ENCODE measurements at places on chromosomes 1 and 21.
A peak's percentile ranks its signal among the peaks of the same experiment; 100 is the strongest.

GRCh38 chr21:42330380-42331371 lies 15.5 kb upstream of the TFF3 start:
- DNase-seq, result peak; percentile 19

DNA sequence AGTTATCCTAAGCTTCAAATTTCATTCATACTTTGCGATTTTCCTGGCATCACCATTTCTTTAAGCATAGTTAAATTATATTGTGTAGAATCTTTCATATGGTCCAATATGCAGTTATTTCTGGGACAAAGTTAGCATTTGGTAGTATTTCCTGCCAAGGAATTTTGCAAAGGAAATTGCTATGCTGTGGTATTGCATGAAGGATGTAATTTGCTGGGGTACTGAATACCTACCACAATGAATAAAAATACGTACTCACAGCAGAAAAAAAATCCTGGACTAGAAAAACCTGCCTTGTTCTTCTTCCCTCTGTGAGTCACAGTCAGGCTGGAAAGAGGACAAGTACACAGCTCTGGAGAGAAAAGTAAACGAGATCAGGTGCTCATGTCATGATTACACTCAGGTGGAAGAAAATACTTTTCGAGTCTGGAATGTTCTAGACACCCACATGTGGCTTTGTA lies 241.2 kb downstream of the PTBP2 start:
- DNase-seq, result no peak

DNA sequence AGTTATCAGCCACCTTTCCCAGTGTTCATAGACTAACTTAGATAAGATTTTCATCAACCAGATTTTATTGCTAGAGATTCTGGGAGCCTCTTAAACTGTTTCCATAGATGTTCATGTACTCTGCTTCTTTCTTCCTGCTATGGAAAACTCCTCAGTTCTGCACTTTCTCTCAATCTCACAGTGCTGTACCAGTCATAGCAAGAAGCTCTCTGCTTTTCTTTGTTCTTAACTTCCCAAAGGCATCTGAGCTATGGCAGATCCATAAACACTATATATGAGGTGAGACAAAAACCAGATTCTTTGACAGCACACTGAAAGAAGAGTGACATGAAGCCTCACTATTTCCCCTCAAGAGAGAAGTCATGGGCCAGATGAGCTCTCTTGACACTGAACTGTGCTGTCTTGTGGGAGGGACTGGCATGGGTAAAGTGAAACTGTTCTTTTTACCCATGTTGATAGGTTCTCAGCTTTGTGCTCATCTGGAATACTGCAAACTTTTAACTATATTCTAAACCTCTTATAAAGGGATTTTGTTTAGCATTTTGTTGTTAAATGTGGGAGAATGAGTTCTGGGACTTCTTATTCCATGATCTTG lies 64.2 kb upstream of the LYPLAL1 start:
- no peak for DNase-seq

DNA sequence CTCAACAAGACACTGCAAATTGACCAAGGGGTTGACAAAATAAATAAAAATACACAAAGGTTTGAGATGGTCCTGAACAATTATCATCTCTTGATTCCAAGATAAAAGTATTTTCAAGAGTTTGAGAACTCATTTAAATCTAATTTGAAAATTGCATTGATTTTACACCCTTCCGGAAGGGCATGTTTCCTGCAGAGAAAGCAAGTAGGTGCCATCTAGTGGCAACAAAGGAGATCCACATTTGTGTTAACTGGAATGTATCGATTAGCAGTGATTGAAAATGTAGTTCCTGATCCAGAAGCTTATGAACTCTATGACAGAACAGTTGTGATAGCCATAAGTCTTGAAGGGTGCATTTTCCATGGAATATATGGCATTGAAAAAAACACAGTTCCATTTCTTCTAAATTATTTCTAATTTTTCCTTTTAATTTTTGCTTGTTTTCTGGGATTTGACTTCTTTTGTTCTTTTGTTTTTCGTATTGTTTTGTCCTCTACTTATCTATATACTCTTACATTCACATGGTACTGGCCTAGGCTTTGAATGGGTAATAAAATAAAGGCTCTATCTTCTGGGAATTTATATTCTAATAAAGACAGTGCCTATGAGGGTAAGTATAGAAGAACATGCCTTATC lies 143.7 kb downstream of the DNM3 start:
- DNase-seq, result no peak

- no peak for DNase-seq
Observed at GRCh38 chr1:109298666-109299557, 7.9 kb downstream of the MYBPHL start.

DNA sequence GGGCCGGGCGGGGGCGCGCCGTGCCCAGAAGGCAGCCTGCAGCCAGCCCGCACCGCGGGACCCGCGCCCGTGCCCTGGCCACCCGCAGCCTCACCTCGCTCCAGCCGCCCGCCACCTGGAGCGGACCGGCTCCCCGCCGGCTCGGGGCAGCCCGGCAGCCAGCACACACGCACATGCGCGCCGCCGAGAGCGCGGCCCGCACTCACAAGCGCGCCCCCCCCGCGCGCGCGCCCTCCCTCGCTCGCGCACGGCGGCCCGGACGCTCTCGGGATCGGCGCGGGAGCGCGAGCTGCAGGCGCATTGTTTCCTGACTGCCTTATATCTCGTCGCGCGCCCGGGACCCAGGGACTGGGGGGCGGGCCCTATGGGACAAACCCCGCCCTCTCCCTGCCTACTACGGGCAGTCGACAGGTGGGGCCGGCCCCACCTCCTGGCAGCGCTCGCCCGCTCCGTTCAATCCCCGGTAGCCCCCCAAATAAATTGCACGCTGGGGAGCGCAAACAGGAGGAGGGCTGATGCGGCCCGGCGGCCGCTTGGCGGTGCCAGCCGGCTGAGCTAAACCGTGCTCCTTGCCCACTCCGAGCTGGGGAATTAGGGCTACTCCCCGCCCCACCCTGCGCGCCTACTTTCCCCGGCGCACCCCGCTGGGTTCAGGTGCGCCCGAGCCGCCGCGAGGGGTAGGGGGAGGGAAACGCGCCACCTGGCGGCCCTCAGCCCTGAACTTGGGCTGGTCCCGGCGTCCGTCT lies at the start of gene MYCL:
Gene MYCL (minus strand): TSS at position 204 of the 746 bp plus-strand sequence. CDS start 483 bp downstream, outside the sequence.
- DNase-seq, result no peak

DNA sequence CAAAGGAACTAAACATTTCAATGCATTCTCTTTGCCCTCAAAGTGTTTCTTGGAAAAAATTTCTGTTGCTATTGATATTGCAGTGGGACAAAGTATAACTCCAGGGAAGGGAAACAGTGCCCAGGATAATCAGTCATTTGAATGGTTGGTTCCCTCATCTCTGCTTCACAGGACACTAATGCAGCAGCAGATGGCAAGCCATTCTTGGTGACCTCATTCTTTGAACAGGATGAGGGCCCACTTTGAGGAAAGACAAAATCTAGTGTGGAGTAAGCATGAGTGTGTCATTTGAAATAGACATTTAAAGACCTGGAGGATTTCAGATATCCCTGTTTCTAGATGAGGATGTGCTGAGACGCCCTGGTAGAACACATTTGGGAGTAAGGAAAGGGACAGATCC lies 32.3 kb downstream of the CHRM3 start:
- DNase-seq, result no peak

DNA sequence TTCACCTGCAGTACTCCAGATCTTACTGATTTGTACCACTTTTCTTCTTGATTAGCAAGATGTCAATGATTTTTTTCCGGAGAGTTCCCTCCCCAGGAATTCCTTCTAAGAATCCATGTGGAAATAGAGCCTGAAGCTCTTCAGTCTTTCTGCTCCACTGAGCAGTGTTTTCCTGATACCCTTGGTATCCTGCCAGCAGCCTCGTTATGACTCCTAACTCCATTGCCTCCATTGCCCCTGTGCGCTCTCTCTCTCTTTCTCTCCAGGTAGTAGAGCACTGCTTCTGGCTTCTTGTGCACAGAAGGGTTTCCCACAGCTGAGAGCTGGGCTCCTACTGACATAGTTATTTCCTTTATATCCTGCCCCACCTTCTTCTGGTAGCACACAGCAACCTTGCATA lies 12.2 kb downstream of the UBE2U start:
- no peak for DNase-seq

- DNase-seq, result no peak
Observed at GRCh38 chr1:66503841-66504470, 30.0 kb upstream of the SGIP1 start.

GRCh38 chr1:166350490-166350889 lies 183.7 kb upstream of the FAM78B start:
- no peak for DNase-seq

- DNase-seq, result no peak
Observed at GRCh38 chr1:151905070-151905442, 4.3 kb downstream of the THEM4 start.

- DNase-seq, result peak; percentile 33
Observed at GRCh38 chr1:204201348-204202040, 5.2 kb upstream of the KISS1 start.

- no peak for DNase-seq
Observed at GRCh38 chr21:45045481-45045880, 28.9 kb upstream of the ADARB1 start.

DNA sequence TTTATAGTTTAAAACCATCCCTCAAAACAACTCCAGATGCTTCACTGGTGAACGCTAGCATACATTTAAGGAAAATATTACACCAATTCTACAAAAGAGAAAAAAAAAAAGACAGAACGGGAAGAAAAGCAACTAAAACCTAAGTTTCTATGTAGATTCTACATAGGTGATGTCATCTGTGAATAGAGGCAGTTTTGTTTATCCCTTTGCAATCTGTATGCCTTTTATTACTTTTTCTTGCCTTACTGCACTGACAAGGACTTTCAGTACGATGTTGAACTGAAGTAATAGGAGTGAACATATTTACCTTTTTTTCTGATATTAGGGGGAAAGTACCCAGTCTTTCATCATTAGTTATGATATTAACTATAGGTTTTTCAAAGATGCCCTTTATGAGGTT lies 101.7 kb upstream of the HAO2 start:
- DNase-seq, result no peak

GRCh38 chr1:76267631-76268030 lies 193.1 kb downstream of the ST6GALNAC3 start:
- DNase-seq, result no peak

DNA sequence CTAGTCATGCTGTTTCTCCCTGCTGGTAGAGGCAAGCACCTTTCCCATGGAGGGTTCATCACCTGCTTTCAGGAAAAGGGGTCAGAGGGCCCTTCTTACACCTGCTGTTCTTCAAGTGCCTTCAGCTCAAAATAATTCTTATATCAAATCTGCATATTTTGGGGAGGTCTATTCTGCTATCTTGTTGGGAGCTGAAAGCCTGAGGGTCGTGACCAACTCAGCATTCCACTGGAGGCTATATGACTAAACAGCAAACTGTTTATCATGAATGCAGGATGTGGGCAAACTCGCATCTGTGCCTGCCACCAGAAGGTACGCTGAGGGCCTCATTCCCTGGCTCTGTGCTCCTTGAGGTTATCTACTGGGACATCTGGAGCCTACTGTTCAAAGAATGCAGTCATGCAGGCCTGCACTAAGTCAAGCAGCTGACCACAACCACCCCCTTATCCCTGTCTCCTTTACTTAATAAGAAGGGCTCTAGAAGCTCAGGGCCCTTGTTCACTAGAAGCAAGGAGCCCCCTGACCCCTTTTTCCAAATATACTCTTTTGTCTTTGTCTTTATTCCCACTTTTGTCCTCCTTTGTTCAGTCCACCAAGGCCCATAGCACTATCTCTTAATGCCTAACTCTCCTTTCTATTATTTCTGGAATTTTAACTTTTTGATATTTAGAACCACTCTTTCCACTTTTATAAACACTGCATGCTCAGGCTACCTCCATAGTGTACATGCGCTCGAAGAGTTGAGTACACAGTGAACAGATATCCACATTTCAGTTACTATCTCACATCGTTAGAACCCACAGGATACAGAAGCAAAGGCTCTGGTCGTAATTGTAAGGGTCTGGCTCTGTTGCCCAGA lies 4.5 kb upstream of the TRIM17 start:
- DNase-seq, result no peak

DNA sequence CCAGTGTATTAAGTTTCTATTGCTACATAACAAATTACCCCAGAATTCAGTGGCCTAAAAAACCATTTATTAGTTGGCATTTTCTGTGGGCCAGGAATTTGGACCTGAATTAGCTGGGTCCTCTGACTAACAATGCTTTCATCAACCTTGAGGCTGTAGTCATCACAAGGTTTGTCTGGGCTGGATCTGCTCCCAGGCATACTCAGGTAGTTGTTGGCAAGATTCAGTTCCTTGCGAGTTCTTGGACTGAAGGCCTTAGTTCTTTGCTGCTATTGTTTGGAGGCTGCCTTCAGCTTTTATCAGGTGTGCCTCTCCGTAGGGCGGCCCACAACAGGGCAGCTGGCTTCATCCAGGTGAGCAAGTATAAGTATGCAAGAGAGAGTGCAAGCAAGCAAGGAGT lies 31.4 kb upstream of the DEPDC1 start:
- no peak for DNase-seq

DNA sequence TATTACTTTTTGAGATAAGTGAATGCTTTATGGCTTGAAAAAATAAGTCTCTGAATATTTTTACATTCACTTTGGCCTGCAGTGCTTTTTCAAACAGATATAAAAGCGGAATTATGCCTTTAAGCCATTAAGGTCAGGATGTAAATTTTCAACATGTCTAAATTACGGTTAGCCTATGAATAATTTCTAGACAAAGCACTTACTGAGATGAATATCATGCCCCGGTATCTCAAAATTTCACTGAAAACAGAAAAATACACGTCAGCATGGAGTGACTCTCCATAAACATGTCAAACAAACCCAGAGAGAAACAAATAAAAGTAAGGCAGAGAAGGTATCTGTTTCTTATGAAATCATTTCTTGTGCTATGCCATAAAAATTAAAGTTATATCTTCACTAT lies 853.9 kb downstream of the KCNT2 start:
- DNase-seq, result no peak

DNA sequence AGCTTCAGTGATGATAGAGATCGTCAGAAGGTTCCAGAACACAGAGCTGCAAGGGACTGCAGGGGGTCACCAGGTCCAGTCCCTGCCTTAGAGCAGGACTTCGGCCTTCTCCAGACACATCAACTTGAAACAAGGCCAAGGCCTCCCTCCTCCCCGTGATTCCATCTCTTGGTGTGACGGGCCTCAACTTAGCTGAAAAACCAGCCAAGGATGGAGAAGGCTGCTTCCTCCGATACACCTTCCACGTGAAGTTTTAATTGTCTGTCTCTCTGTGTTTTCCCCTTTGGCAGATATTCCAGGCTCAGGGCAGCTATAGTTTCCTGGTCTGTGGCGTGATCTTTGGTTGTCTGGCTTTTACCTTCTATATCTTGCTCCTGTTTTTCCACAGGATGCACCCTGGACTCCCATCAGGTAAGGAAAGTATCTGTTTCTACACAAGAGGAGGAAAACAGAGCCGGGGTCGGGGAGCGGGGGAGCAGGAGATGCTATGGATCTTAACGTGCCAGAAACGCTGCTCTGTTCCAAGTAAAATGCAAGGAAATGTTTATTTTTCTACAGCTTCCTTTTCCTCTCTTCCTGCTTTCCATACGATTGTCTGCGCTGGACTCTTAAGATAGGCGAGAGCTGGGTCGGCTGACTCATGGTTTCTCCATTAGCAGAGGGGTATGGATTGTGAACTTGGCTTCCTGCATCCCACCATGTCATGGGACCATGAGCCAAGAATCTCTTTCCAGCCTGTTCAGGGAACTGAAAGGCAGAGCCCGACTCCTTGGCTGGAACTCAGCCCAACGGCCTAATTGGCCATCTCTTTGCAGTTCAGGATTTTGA lies 32.8 kb downstream of the ELK4 start:
- DNase-seq, result peak; percentile 56
